ENCODE measurements at places on chromosomes 7 and 10. TPM values are rescaled to one million over a fixed set of nuclear protein-coding genes. Genes with fewer than 3 reads are reported as not detected.

DNA sequence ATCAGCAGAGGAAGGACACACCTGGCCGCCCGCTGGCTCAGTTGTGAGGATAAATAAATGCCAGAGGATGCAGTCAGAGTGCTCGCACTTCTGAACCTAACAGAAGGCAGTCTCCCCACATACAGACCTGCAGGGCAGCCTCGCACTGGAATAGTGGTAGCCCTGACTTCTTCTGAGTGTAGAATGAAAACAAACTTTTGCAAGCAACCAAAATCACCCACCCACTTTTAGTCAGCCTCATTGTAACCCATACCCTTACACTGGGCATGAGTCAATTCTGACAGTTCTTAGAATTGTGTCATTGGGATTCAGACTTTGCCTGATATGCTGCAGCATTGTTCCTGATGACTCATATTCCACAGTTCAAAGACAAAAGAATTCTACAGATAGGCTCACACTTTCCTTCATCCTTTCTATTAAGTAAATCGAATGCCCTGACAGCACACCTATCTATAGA is 167.0 kb upstream of the CDK1 start:
- no peak overlapping the region for H3K27ac ChIP-seq
- no peaks in the 10 kb centered on the region for H3K27me3 ChIP-seq
- no peak overlapping the region for H3K4me3 ChIP-seq

The RARRES2 gene
- total RNA-seq: 0.19 TPM

GRCh38 chr7:121901026-121901425 is 28.1 kb downstream of the PTPRZ1 start:
- H3K27me3 ChIP-seq: no peaks in the 10 kb centered on the region
- no peak for DNase-seq
- H3K4me3 ChIP-seq: no peak overlapping the region
- H3K36me3 ChIP-seq: peaks cover under 1% of the 10 kb centered on the region

- H3K36me3 ChIP-seq: no peaks in the 10 kb centered on the region
- no peaks in the 10 kb centered on the region for H3K4me1 ChIP-seq
- no peak overlapping the region for H3K4me3 ChIP-seq
- no peak overlapping the region for H3K27ac ChIP-seq
- DNase-seq: no peak
These were observed 289.3 kb upstream of the ZMIZ1 start for GRCh38 chr10:78779339-78779955.

The BLOC1S2 gene
- 58.3 TPM for total RNA-seq

The TRIM74 gene
- total RNA-seq: 0.36 TPM

DNA sequence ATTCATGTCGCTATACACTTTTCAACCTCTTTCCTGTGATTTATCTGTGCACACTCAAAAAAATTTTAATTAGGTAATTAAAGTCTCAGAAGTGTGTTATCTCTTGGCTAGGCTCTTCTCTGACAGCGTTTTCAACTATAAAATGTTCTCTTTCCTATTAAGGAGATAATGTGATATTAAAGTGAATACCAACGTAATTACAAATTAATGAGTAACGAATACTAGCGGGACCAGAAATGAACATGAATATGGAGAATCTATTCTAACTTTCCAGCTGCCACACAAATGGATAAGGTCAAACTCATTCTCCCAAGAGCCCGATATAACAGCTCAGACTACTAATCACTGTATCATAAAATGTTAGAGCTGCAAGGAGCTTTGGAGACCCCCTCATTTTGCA is 12.0 kb downstream of the COL1A2 start:
- no peak overlapping the region for H3K27ac ChIP-seq
- DNase-seq: no peak
- no peaks in the 10 kb centered on the region for H3K27me3 ChIP-seq
- H3K4me3 ChIP-seq: no peak overlapping the region
- H3K36me3 ChIP-seq: peaks cover 6% of the 10 kb centered on the region

The TES gene
- 10.6 TPM for total RNA-seq

- no peaks in the 10 kb centered on the region for H3K4me1 ChIP-seq
- no peaks in the 10 kb centered on the region for H3K36me3 ChIP-seq
- no peaks in the 10 kb centered on the region for H3K27me3 ChIP-seq
- no peak overlapping the region for H3K4me3 ChIP-seq
- DNase-seq: no peak
These were observed 6.5 kb downstream of the ZSWIM8 start for GRCh38 chr10:73791871-73792400.

The SUMF2 gene
- total RNA-seq: 76.1 TPM

GRCh38 chr7:98836811-98837629 is 32.8 kb downstream of the TMEM130 start:
- H3K27ac ChIP-seq: peak overlapping the region; percentile 17
- H3K4me1 ChIP-seq: peaks cover 8% of the 10 kb centered on the region
- H3K36me3 ChIP-seq: no peaks in the 10 kb centered on the region
- H3K27me3 ChIP-seq: no peaks in the 10 kb centered on the region
- no peak overlapping the region for H3K4me3 ChIP-seq
- DNase-seq: peak; percentile 83

DNA sequence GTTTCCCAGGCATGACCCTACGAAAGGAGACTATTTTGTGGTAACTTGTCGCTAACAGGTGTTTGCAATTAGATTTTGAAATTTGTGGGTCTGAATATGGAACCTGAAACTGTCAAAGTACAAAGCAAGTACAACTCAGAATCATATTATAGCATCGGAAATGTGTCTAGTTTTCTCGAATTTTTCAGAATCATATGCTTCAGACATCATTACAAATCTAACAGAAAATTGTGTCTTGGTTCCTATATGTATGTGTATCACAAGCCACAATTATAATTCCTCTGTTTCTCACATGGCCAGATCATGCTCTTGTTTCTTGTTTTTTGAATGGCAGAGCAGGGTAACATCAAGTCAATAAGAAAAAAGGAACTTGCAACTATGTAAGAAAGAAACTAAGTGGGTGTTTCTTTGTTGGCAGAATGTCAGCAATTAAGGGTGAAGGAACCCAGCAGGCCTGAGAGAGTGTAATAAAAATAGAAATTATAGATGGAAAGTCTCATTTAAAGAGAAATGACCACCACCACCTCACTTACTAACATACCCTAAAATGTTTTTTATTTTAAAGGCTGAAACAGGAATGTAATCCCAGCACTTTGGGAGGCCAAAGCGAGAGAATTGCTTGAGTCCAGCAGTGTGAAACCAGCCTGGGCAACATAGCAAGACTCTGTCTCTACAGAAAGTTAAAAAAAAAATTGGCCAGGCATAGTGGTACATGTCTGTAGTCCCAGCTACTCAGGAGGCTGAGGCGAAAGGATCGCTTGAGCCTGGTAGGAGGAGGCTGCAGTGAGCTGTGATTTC is 51.3 kb downstream of the PRTFDC1 start:
- no peaks in the 10 kb centered on the region for H3K4me1 ChIP-seq
- H3K36me3 ChIP-seq: no peaks in the 10 kb centered on the region
- H3K27me3 ChIP-seq: no peaks in the 10 kb centered on the region
- DNase-seq: no peak
- H3K27ac ChIP-seq: no peak overlapping the region

DNA sequence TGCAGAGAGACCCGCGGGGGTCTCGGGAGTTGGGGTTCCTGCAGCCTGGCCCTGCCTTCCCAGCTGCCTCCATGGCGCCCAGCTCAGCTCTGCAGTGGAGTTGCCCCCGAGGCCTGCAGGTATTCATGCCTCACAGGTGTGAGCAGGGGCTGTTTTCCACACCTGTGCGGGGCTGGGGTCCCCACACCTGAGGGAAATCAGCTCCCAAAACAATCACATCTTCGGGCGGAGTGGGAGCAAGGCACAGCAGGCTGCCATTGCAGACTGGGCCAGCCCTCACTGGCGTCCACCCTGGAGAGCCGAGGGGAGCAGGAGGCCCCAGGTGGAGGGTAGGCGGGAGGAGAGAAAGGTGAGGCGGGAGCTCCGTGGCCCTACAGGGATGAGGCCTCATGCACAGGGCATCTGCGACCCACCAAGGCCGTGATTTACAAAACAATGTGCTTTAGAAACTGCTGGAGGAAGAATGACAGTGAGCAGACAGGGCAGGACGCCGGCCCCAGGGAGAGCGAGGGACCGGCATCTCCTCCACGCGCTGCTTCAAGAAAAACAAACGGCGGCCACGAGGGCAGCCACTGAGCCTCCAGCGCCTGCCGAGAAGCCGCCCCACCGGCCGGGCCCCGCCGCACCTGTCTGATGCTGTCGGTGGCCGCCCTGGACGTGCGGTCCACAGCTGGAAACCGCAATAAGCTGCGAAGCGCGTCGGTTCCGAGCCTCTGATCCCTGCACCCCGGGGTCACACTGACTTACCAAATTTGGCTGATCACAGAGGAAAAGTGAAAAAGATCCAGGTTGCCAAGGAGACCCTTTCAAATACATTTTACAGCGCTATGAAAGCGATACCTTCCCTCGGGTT is 53.0 kb upstream of the PDGFA start:
- H3K4me3 ChIP-seq: no peak overlapping the region
- peaks cover 15% of the 10 kb centered on the region for H3K4me1 ChIP-seq
- H3K27ac ChIP-seq: no peak overlapping the region
- no peaks in the 10 kb centered on the region for H3K36me3 ChIP-seq
- DNase-seq: peak; percentile 39

- no peaks in the 10 kb centered on the region for H3K4me1 ChIP-seq
- no peak overlapping the region for H3K27ac ChIP-seq
- DNase-seq: no peak
- no peak overlapping the region for H3K4me3 ChIP-seq
- no peaks in the 10 kb centered on the region for H3K27me3 ChIP-seq
- no peaks in the 10 kb centered on the region for H3K36me3 ChIP-seq
These were observed 192.0 kb downstream of the ADAM12 start for GRCh38 chr10:126196281-126196680.

GRCh38 chr7:125033506-125033905 is 103.9 kb upstream of the POT1 start:
- DNase-seq: no peak
- H3K27me3 ChIP-seq: no peaks in the 10 kb centered on the region
- no peaks in the 10 kb centered on the region for H3K4me1 ChIP-seq
- no peak overlapping the region for H3K27ac ChIP-seq
- no peak overlapping the region for H3K4me3 ChIP-seq
- no peaks in the 10 kb centered on the region for H3K36me3 ChIP-seq

- DNase-seq: no peak
- no peaks in the 10 kb centered on the region for H3K4me1 ChIP-seq
- no peak overlapping the region for H3K27ac ChIP-seq
- H3K36me3 ChIP-seq: no peaks in the 10 kb centered on the region
- H3K4me3 ChIP-seq: no peak overlapping the region
- no peaks in the 10 kb centered on the region for H3K27me3 ChIP-seq
These were observed 17.8 kb downstream of the VWA2 start for GRCh38 chr10:114256822-114257221.

DNA sequence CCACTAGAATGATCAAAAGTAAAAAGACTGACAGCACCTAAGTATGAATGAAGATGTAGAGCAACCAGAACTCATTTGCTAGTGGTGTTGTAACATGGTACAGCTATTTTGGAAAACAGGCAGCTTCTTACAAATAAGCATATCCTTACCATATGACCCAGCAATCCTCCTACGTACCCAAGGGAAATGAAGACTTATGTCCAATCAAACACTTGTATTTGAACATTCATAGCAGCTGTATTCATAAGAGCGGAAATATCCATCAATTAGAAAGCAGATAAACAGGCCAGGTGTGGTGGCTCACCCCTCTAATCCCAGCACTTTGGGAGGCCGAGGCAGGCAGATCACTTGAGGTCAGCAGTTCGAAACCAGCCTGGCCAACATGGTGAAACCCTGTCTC is 53.0 kb downstream of the KLRG2 start:
- no peaks in the 10 kb centered on the region for H3K27me3 ChIP-seq
- peaks cover 17% of the 10 kb centered on the region for H3K4me1 ChIP-seq
- H3K27ac ChIP-seq: no peak overlapping the region
- no peaks in the 10 kb centered on the region for H3K36me3 ChIP-seq

DNA sequence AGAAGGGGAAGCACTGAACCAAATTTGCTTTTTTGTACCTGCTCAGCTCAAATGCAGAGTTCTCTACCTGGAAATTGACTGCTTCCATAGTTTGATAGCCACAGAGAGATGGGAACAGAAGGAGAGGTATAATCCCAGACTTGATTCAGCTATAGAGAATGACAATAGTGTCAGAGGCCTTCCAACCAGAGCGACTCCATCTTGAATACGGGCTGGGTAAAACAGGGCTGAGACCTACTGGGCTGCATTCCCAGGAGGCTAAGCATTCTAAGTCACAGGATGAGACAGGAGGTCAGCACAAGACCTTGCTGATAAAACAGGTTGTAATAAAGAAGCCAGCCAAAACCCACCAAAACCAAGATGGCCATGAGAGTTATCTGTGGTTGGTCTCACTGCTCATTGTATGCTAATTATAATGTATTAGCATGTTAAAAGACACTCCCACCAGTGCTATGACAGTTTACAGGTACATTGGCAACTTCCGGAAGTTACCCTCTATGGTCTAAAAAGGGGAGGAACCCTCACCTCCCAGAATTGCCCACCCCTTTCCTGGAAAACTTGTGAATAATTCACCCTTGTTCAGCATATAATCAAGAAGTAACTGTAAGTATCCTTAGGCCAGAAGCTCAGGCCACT is 42.7 kb upstream of the ATRNL1 start:
- DNase-seq: no peak
- no peaks in the 10 kb centered on the region for H3K27me3 ChIP-seq
- no peaks in the 10 kb centered on the region for H3K36me3 ChIP-seq
- peaks cover 17% of the 10 kb centered on the region for H3K4me1 ChIP-seq

GRCh38 chr10:10361301-10361885 is 656.3 kb upstream of the CELF2 start:
- no peak for DNase-seq
- H3K4me3 ChIP-seq: no peak overlapping the region
- no peak overlapping the region for H3K27ac ChIP-seq
- H3K36me3 ChIP-seq: no peaks in the 10 kb centered on the region
- peaks cover 12% of the 10 kb centered on the region for H3K4me1 ChIP-seq

DNA sequence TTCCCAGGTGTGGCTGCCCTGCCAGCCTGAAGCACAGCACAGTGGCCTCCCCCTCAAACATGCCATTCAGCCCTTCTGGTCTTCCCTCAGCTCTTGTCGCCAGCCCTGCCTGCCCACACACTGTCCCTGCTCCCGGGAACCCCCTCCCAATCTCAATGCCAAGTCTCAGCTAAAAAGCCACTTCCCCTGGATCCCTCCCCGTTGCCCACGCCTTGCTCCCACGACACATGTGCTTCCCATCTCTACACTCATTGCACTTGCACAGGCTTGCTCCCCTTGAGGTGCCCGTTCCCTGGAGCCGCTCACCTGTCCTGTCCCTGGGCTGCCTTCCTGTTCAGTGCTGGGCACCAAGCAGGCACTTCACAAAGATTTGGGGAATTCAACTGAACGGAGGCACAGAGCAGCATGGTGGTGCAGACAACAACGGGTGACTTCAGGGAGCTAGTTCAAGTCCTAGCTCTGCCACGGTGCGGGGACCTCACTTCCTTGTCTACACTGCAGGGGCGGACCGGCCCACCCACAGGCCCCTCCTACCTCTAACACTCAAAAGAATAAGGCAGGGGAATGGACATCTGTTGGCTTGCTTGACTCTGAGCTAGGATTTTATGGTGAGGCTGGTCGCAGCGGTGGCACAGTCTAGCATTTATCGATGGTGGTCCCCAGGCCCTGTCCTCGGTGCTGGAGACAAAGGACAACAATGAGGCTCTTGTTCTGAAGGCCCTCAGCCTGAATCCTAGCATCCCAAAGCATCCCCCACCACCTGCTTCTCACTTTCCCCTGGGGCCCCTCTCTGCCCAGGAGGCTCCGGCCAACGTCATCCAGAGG is 18.4 kb downstream of the RGS10 start:
- no peaks in the 10 kb centered on the region for H3K36me3 ChIP-seq
- H3K4me3 ChIP-seq: no peak overlapping the region
- no peaks in the 10 kb centered on the region for H3K27me3 ChIP-seq

The MYOZ1 gene
- total RNA-seq: 1.9 TPM

The SPACDR gene
- total RNA-seq: 0.71 TPM

Data from neural progenitor cell (in vitro differentiated cells).